ENCODE measurements at places on chromosomes 13 and 19.
A peak's percentile ranks its signal among the peaks of the same experiment; 100 is the strongest.

DNA sequence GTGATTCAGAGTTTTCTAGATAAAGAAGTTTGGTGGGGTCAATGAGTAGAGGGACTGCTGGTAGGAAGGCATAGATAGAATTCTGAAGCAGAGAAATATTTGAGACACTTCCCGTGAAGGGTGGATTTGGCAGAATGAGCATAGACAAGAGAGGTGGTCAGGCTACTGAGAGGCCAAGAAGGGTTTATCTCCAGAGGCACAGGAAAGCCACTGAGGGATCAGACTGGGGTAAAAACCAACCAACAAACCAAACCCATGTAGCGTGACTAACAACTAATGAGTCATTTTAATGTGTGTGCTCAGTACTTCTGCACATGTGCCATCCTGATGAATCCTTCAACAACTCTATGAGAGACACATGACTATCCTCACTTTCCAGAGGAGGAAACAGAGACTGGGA lies 60.0 kb upstream of the SERP2 start:
- no peak for DNase-seq

GRCh38 chr13:22073718-22074117 lies 402.8 kb downstream of the FGF9 start:
- DNase-seq, result no peak

GRCh38 chr13:27170516-27171243 lies 931 bp downstream of the USP12 start:
- peak; percentile 45 for DNase-seq

- no peak for DNase-seq
These were observed 28.4 kb downstream of the NFIX start for GRCh38 chr19:13023656-13024055.

DNA sequence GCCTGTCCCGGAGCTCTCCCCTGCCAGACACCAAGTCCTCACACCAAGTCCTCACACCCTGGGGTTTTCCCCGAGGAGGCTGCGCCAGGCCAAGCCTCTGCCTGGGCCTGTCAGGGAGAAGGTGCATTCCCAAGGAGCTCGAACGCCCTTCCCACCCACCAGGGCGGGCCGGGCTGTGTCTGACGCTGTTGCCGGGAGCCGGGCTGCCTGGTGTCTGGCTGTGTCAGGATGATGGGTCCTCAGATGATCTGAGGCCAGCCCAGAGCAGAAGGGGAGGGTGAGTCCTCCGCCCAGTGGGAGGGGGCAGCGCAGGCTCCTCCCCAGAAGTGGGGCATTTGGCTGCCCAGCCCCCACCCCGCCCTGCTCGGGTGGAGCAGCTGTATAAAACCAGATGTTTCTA lies 2.3 kb upstream of the HAS1 start:
- no peak for DNase-seq

DNA sequence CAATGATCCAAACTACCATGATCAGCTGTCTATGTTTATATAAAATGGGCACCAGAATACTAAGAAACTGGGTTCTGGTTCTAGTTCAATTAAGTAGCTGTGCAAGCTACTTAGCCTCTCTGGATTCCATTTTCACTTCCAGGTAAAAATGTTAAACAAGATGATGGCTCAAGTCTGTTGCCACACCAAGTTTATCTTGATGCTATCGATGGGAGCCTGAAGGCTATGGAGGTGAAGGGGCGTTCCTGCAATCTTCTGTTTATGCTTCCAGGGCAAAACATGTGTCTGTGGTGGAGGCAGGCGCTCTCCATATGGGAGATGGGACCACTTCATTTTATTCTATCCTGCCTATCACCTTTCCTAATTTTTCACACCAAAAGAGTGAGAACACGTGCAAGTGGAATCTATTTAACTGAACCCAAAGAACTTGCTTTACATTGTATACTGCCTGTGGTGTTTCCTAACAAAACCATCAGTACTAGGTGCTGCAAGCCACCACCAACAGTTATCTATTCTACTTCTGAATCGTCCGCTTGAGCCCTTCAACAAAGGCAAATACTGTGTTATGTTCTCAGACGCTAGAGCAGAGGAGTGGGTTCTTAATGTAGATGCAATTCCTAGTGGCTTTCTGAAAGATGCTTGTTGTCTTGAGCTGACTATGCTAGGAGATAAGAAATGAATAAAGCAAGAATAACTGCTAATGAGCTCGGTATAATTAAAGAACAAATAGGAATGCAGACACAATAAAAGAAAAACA lies 70.9 kb downstream of the DOCK9 start:
- no peak for DNase-seq

Data from 8988T (cell line).